ENCODE measurements at places on chromosomes 11 and 22.

DNA sequence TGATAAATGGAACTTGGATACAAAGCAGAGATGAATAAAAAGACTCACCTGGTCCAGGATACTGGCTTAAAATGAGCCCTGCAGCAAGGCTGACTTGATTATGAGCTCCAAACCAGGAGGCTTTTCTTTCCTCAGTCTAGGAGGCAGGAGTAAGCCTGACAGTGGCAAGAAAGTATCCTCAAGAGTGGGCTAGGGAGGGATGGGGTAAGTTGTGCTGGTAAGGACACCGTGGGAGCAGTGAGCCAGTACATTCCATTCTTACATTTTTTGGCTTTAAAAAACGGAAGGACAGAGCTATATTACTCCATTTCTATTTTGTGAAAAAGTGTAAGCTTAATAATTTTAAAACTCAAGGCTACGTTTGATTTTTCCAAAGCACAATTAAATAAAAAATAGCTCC, 187.1 kb upstream of the DDI1 start:
- DNase-seq, result no peak

- DNase-seq, result no peak
These were observed 1488.4 kb upstream of the TENM4 start for GRCh38 chr11:80929031-80929805.

DNA sequence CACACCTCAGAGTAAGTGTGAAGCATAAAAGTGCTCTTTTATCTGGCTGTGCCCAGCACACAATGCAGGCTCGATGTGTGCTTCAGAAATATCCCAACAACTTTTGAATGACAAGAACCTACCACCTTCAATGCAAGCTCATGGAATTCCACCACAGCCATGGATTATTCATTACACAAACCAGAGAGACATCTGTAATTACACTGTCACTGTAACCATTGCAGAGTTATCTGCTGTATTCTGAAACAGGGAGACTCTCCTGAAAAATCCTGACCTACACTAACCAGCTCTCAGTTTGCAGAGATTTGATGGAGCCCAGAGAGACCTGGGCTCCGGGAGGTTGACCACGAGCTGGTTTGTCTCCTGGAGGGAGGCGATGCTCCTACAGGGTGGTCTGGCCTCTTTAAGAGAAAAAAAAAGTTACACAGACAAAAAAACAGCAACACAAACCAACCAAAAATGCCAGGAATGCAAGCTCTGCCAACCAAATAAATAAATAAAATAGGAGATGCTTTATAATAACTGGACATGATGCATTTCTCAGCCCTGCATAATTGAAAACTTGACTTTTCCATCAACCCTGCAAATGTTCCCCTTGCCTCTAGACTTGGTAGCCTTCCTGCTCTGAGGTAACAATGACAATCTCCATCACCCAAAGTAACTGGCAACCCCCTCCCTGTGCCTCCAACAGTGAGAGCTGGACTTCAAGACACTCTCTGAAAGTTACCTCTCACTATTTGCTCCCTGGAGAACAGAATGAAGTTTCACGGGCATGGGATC, 69.7 kb downstream of the ETS1 start:
- no peak for DNase-seq

GRCh38 chr22:46730568-46731245, 7.3 kb downstream of the CERK start:
- DNase-seq, result no peak

GRCh38 chr11:31419138-31419537, 49.5 kb downstream of the DNAJC24 start:
- no peak for DNase-seq

GRCh38 chr22:23903328-23903971, 9.3 kb downstream of the MIF start:
- no peak for DNase-seq

DNA sequence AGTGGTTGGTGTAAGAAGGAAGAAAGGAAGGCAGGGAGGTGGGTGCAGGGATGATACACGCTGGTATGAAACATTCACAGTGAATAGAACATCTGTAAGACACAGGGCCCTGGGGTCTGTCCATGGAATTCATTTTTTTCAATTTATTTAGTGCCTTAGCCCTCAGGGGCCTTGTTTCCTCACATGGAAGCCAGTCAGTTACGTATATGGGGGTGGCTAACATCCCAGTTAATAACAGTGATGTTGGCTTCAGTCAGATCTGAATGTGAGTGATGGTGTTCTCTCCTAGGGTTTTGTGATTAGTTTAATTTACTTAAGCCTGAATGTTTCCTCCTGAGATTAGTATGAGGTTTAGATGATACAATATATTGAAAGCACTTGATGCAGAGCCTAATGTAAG, 577.1 kb downstream of the NTM start:
- no peak for DNase-seq

DNA sequence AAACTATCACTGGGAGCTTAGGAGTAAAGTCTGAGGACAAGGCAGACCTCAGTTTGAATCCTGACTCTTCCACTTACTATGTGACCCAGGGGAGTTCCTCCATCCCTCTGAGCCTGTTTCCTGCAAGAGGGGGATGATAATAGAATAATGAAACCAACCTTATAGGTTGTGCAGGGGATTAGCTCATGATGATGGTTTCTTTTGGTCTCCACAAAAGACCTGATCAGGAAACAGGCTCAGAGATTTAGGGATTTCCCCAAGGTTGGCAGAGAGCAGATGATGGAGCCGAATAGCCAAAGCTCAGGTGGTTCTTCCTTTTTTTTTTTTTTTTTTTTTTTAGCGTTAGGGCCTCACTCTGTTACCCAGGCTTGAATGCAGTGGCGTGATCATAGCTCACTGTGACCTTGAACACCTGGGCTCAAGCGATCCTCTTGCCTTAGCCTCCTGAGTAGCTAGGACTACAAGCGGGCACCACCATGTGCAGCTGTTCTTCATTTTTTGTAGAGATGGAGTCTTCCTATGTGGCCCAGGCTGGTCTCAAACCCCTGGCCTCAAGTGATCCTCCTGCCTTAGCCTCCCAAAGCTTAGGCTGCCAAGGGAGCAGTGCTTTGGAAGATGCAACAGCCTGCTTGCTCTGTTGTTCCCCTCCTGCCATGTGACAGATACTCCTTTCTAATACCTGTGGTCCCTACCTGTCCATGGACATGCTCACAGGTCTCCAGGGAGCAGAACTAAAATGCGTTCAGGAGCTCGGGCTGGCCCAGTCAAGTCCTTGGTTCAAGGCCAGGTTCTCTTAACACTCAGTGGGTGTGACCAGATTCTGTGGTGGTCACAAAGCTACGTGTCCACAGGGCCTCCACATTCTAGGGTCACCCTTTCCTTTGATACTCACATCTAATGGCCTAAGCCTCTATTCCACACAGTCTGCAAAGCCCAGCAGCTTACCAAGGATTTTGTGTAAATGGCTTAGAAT, 22.3 kb downstream of the PATZ1 start:
- no peak for DNase-seq

DNA sequence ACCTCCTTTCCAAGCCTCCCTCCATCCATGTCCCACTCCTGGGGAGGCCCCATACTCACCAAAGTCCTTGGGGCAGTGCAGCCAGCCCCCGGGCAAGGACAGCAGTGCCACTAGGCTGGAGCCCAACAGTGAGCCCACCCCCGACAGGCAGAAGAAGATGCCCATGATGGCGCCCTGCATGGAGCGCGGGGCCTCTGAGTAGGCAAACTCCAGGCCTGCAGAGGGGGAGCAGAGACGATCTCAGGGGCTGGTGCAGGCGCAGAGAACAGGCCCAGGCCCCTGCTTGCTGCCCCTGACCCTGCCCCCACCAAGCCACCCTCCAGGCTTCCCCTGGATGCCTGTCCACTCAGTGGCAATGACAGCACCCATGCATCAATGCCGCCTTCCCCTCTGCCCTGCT, 13.6 kb downstream of the TMEM132A start:
- no peak for DNase-seq

GRCh38 chr11:9155930-9156329, 64.5 kb upstream of the SCUBE2 start:
- no peak for DNase-seq

DNA sequence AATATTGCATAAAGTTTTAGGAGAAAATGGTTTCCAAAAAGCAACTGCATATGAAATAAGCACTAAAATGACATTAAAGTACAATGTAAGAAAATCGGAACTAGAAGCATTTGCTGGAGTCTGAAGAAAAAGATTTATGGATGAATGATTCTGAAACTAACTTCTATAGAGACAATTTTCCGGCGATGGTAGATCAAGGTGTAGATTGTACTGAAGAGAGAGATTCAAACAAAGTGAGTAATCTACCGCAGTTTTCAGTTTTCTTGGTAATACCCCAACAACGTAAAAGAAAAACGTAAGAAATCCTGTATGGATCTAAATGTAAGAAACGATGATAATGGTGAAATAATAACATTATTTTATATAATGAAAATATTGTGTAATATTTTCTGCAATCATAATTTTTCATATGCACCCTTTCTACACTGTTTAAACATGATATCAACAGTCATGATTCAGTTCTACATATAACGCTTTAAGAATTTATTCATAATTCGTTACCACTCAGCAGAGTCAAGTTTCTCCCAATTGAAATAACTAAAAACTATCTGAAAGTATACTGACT, 1.8 kb upstream of the CDPF1 start:
- no peak for DNase-seq

DNA sequence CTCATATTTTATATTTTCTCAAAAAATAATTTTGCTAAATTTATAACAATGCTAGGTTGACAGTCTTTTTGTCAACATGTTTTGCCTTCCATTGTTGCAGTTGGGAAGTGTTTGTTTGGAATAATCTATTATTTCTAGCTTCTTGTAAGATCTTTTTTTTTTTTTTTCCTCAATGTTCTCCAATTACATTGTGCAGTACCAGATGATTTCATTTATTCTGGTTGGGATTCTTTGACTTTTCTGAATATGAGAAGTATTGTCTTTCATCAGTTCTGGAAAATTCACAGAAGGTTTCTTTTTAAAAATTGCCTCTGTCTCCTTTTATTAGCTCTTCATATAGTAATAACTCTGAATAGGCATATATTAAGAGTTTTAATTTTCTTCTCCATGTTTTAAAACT, 245.4 kb downstream of the DYNC2H1 start:
- no peak for DNase-seq

DNA sequence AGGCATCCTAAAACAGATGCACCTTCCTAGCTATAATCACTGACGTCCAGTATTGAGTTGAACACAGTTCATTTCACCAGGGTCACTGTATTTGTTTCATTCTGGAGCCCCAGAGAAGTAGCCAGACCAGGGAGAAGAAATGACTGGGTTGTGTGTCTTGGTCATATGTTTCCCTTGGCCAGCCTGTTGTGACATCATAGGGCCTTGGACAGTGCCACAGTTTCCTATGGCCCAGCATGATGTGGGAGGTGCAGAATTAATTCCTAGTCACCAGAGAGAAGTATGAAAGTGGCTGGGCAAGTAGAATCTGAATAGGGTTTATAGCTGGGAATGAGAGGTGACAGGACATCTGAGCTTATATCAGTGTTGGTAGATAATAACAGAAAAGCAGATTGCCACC, 84.0 kb upstream of the ZBED5 start:
- DNase-seq, result no peak

- no peak for DNase-seq
These were observed 1.5 kb downstream of the FHIP1B start for GRCh38 chr11:6232899-6233298.

DNA sequence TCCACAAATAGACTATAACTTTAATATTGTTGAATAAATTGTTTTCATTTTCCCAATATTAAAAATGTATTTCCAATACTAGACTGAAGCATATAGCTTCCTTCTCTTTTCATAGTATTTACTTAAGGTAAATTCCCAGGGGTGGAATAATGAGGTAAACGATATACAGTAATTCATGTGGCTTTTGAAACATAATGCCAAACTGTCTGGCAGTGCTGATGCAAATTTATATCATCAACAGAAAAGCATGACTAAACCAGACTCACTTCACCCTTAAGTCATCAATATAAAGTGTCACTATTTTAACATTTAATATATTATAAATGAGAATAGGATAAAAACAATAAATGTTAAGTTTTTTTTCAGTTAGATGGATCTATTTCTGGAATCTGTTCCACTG, 13.6 kb downstream of the C2CD3 start:
- DNase-seq, result no peak

GRCh38 chr11:44516688-44517507, 48.6 kb upstream of the CD82 start:
- DNase-seq, result no peak

DNA sequence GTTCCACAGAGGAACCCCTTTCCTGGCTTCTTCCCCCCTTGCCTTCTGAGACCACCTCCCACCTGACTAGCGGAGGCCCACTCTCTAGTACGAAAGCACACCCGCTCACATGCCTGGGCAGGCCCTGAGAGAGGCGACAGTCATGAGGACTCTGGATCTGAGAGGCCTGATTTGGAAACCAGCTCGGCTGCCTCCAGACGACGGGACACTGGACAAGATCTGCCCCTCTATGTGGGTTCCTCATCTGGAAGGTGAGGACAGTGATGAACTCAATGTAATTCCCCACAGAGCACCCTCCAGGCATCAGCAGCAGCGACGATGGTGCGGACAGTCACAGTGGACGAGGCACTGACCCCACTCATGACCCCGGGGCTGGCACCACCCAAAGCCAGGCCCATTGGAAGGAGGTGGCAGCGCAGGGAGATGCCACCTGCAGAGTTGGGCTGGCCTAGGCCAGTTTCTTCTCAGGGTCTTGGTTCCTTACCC, 7.5 kb downstream of the SULT4A1 start:
- DNase-seq, result no peak

- DNase-seq, result peak; percentile 97
These were observed 29.6 kb downstream of the TMEM184B start for GRCh38 chr22:38243007-38243765.

GRCh38 chr11:34706709-34707461, 86.0 kb downstream of the EHF start:
- no peak for DNase-seq

DNA sequence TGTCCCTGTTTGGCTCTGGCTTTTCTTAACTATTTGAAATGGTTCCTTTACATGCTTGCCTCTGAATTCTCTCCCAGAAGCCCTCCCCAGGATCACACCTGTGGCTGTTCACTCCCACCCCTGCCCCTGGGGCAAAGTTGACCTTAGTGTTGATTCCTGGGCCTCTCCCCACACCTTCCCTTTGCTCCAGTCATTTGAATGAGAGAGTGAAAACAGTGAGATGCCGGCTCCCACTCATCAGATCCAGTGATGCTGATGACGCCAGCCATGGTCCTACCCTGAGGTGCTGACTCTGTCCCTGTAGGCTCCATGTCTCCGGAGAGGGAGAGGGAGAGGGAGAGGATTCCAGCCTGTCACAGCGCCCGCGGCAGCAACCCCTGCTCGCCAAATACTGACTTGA, 40.7 kb downstream of the LRP5 start:
- no peak for DNase-seq

- DNase-seq, result no peak
These were observed 145.3 kb upstream of the CTSC start for GRCh38 chr11:88482871-88483301.

DNA sequence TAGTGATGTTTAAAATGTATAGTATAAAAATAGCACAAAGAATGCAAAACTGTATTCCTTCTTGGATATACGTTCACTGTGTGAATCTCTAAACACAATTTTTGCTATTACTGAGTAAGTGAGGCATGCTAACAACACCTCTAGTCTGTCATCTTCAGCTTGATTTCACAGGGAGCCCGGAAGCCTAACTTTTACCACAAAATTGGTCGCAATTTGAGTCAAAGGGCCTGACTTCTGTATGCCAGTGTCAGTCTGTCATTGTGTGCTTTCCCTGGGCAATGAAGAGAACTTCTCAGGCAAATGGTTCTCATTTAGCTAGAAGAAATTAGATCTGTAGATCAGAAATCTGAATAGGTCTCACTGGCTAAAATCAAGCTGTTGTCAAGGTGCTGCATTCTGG, 1059.5 kb downstream of the FAM181B start:
- DNase-seq, result no peak

- no peak for DNase-seq
These were observed 2.3 kb downstream of the AP5B1 start for GRCh38 chr11:65778431-65778900.

- DNase-seq, result no peak
These were observed 206.9 kb downstream of the DBX1 start for GRCh38 chr11:19953336-19953735.

All from NCI-H1092 (cell line).